Left cardiac atrium (tissue), 4 donors: ENCODE measurements at places on chromosomes 2 and 18.

DNA sequence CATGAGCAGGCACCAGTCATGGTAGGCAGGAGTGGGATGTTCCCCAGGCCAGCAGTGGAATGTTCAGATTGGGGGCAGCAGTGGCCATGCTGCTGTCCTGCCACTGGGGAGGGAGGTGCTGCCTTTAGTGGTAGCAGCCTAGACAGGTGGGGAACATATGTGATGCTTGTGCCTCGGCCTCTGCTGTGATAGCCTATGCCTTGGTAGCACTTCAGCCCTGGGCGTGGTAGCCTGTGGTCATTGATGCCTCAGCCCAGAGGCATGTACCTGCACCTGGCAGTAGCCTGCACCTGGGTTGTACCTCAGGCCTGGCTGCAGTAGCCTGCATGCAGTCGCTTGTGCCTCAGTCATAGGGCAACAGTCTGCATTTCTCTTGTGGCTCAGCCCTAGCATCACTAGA, 7.1 kb downstream of the RFTN2 start:
- no peak for DNase-seq

GRCh38 chr2:28779001-28779400, 27.4 kb downstream of the PPP1CB start:
- no peak for DNase-seq

GRCh38 chr2:113973810-113974209, 83.9 kb downstream of the ACTR3 start:
- no peak for DNase-seq

DNA sequence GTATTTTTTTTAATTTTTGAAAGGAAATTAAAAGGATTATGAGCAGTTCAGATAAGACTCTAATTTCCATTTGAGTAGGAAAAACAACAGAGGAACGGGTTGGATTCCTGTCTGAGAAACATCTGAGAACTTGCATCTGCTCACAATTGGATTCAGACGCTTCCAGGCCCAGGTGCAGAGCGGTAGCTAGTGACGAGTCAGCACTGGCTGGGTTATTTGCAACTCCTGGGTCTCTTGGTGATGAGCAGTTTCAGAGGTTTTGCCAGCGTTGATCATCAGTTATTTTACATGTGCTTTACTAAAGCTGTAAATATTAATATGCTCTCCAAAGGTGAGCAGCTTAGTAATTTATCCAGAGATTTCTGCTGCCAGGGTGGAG, 39.1 kb upstream of the B3GNT7 start:
- DNase-seq: no peak

- DNase-seq: no peak
Measured at GRCh38 chr2:48313036-48313877, 216.7 kb upstream of the STON1 start.

DNA sequence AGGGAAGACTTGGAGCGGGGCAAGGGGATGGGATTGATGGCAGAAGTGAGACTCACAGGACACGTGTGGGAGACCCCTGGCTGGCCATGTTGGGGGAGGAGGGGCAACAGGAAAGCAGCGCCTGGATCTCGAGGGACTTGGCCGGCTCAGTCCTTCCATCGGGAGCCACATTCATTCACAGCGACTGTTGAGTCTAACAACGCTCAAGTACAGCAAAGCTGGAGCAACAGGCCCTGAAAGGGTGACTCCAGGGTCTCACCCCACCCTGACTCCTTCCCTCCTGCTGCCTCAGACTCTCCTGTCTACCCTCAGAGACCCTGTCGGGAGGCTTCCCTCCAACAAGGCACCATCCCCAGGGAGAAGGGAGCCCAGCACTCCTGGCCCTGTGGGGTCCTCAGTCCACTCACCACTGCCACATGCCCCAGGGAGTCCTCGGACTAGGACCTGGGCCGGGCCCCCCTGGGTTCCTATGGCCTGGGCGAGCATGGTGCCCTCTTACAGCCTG, 14.8 kb upstream of the ALPI start:
- DNase-seq: no peak
